ENCODE measurements at places on chromosomes 2 and 18.

DNA sequence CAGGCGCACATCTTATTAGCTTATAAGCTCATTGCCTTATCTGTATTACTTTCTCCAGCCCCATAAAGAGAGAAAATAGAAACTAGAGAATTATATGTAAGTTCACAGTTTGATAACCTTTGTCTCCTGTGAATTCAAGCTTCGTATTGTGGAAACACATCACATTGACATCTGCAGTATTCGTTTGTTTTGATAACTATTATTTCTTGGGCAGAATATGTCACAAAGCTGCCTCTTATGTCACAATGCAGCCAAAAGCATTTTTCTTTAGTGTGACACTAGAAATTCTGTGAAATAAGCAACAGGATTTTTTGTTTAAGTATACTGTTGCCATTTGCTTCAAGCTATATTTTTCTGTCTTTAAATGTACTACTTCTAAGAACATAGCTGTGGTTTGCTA, 221.5 kb downstream of the DOK6 start:
- no peak for DNase-seq

DNA sequence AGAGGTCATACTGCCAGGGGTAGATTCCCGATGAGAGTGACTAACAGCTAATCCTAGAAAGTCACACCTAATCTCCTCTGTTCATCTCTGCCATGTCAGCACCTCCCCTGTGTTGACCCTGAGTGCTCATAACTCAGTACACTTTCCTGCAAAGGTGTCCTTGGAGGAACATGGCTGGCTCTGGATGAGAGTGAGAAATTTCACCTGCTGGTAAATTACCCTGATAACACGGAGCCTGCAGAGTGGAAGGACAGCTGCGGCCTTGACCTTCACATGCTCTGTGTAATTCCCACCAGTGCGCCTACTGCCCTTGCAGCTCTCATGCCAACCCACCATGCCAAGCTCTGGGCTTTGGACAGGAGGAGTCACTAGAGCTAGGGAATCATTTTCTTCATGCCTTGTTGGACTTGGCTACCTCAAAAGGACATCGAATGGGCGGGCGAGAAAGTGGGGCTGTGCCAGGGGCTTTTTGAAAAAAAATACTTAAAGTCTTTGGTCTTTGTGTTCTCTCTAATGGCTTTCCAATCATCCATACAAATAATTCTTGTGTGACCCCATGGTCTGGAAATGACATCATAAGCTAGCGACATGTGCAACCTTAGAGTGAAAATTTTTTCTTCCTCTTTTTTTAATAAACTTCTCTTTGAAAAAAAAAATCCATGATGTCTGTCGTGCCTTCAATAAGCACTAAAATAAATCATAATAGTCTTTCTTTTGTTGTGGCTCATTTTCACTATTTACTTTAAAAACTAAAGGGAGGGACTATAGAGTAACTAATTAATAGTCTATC, 319.9 kb downstream of the MYCN start:
- DNase-seq: no peak

GRCh38 chr2:48200620-48201293, 294.5 kb upstream of the FBXO11 start:
- no peak for DNase-seq

- DNase-seq: no peak
Observed at GRCh38 chr2:22579341-22579740, 805.6 kb upstream of the KLHL29 start.

DNA sequence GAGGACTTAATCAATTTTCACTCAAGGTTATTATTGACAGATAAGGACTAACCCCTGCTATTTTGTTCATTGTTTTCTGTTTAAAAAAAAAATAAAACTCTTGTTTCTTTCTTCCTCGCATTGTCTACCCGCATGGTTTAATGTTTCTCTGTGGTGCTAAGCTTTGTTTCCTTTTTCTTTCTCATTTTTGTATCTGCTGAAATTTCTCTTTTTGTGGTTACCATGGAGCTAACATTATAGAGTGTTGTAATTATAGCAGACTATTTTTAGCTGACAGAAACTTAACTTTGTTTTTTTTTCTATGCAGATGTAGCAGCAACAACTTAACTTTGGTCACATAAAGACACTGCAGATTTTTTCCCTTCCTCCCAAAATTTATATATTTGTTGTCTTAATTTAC, 43.1 kb upstream of the CHN1 start:
- no peak for DNase-seq

DNA sequence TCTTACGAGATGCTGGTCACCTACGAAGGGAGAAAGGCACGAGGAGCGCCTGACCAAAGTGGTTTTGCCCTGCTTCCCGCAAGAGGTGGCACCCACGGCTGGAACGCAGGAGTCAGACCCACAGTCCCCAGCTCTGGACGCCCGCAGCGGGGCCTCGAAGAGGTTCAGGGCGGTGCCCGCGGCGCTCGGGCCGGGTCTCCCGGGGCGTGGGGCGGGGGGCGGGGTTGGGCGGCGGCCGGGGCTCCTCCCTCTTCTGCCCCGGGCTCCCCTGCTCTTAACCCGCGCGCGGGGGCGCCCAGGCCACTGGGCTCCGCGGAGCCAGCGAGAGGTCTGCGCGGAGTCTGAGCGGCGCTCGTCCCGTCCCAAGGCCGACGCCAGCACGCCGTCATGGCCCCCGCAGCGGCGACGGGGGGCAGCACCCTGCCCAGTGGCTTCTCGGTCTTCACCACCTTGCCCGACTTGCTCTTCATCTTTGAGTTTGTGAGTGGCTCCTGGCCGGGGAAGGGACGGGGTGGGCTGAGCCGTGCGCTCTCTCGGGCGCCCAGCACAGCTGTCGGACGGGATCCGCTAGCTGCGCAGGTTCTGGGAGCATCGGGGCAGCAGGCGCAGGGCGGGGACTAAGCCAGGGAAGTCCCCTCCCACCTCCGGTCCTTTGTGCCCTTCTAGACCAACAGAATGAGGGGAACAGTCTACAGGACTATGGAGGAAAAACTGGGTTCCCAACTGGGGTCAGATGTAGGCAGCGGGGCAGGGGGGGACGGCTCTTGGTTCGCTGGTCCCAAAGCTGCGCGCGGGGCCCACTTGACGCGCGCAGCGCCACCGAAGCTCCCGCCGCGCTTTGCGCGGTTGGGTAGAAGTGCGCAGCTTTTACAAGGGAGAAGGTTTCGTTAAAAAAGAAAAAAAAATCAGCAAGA, at the start of gene MAL:
TSS of gene MAL (plus strand) at position 303 of the 914 bp plus-strand sequence. CDS start at position 388, 85 bp downstream.
- DNase-seq: peak; percentile 75

GRCh38 chr18:60649107-60649506, 276.5 kb upstream of the MC4R start:
- DNase-seq: no peak

DNA sequence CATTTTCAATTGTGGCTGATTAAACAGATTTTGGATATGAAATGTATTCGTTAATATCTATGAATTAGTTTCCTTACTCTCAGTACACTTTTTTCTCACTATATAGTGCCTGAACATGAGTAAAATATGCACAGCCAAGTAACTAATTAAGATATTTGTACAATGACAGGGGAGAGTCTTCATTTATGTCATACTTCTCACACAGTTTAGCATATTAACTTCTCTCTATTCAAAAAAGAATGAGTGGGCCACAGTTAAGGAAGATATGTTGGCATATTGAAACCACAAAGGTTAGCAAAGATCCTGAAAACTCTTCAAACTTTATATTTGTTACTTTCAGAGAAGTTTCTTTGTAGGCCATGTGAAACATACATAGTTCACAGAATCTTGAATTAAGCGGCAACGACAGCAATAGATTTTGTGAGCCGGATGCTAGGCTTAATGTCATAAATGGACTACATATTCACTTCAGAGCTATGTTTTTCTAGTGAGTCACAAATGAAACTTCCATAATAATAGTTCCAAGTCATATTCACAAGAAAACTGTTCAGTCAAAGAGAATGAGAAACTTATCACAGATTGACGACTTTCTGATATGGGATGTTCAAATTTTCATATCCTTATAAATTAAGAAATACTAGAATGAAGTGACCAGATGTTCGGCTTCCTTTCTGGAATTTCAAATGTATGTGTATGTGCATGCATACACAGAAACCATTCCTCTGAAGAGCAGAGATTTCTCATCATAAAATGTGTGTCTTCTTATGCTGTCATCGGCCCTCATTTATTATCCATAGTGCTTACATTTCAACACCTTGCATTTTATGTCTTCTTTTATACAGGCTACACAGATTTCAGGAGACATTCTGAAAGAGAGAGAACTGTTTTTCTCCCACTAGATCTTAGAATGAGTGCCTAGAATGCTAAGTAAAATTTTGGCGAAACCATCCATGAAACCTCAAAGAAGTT, 584.0 kb downstream of the SATB2 start:
- DNase-seq: no peak

DNA sequence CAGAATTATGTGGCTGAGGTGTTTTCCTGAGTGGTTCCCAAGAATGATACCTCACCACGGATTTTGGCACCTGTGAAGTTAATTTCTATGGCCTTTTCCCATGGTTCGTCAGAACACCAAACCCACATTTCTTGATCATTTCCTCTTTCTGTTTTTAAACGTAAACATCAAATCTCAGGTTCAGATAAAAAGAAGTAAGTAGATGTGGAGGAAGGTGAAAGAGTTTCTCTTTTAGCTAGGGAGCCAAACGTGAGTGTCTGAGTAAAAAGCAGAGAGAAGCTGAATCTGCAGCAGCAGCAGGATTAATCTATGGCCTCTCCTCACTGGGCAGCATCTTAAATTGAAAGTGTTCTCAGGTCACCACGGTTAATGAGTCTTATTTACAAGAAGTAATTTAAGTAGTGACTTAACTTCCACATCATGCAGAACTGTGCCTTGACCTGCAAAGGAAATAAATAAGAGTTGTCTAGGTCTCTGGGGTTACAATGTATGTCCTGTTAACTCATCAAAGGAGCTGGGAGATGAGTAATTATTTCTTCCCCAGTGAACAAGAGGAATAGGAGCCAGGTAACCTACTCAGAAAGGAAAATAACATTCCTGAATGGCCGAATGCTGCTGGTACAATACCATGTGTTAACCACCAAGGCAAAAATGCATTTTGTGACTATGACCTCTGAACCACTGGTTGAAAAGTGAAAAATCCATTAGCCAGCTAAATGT, 139.6 kb upstream of the NETO1 start:
- peak; percentile 84 for DNase-seq

- DNase-seq: no peak
Observed at GRCh38 chr18:68041327-68041726, 524.8 kb upstream of the DSEL start.

GRCh38 chr2:60071490-60071831, 482.0 kb downstream of the BCL11A start:
- no peak for DNase-seq

DNA sequence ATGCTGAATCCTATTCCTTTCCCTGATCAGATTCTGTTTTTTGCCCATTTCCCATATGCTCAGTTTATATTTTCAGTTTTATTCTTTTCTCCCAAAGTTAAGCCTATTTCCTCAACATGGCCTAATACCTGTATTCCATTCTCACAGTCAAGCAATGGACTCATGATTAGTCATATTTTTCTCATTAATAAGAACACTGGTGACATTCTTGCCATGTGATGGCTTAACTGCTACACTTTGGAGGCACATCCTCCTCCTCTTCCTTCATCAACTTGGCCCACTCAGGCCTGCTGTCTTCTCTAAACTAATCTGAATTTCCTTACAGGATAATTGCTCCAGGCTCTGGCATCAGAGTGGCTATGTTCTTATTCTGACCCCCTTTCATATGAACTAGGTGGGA, 679.2 kb downstream of the NYAP2 start:
- DNase-seq: peak; percentile 64

GRCh38 chr2:105272176-105272575, 30.6 kb downstream of the GPR45 start:
- no peak for DNase-seq

DNA sequence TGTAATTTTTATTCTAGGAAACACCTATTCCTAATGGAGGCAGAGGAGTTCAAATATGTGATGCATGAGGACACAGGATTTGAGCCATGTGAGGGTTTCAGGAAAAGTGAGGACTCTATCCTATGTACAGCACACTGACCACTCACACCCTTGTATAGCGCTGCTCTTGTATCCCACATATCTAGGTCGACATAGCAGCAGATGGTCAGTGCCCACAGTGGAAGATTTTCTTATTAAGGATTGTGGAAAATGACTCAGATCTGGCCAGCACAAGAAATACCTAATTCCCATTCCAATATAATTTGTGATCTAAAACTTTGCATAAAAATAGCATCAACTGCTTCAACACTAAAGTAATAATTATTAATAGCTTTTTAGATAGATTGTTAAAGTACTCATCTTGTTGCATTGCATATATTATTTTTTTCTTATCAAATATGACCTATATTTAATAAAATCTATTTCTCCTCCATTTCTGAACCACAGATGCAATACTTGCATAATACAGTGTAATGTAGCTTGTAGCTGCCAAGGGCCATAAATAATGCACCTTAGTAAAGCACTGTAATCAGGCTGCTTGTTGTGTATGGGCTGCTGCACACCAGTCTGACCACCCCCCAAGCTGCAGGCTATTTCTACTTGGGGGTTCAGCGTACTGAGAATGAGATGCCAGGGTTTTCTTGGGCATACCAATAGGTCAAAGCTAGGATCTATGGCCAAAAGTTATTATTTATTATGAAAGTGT, 442.2 kb upstream of the CWC22 start:
- DNase-seq: no peak

DNA sequence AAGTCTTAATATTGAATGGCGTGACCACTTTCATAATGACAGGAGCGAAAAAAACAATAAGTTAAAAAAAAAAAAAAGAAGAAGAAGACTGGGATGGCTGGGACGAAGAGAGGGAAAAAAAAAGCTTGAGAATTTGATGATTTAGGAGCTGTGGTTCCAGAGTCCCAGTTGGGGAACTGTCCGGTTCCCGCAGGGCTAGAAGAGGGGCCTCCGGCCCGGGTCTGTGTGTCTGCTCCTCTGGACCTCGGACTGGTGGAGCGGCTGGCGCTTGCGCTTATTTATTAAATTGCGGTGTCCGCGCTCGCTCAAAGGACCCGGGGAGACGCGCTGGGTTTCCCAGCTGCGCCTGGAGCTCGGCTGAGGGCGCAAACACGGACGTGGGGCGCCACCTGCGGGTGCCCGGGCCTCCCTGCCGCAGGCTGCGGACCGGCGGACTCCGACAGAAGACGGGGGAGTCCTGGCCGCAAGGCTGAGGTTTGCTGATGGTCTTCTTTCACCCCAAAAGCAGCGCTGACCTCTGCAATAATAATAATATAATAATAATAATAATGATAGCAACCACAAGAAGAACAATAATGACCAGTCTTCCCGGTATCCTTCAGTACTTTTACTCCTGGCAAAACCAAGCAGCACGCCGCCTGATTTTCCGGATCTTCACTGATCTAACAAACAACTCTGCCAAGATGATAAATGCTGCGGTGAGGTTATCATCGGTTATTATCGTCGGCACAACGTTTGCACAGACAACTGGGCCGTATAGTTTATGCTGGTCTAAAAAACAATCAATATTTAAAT, at the start of gene CBLN2:
TSS of gene CBLN2 (minus strand) at position 251 of the 795 bp plus-strand sequence. CDS start 2,182 bp downstream, outside the sequence.
- peak; percentile 76 for DNase-seq

All from kidney tubule cell (primary cell).